ENCODE measurements at places on chromosomes 5 and 9. TPM values are rescaled to one million over a fixed set of nuclear protein-coding genes. Genes with fewer than 3 reads are reported as not detected.
A peak's percentile ranks its signal among the peaks of the same experiment; 100 is the strongest.

FAM163B gene
- 0.51 TPM for total RNA-seq

GRCh38 chr9:121717141-121717991 lies 65.9 kb downstream of the DAB2IP start:
- H3K4me1 ChIP-seq: peaks cover 30% of the 10 kb centered on the region
- H3K4me3 ChIP-seq: peak overlapping the region; percentile 52
- peak overlapping the region; percentile 79 for H3K27ac ChIP-seq
- H3K27me3 ChIP-seq: peaks cover 12% of the 10 kb centered on the region
- no peak for DNase-seq

SLC25A2 gene
- total RNA-seq: 1.9 TPM

DNA sequence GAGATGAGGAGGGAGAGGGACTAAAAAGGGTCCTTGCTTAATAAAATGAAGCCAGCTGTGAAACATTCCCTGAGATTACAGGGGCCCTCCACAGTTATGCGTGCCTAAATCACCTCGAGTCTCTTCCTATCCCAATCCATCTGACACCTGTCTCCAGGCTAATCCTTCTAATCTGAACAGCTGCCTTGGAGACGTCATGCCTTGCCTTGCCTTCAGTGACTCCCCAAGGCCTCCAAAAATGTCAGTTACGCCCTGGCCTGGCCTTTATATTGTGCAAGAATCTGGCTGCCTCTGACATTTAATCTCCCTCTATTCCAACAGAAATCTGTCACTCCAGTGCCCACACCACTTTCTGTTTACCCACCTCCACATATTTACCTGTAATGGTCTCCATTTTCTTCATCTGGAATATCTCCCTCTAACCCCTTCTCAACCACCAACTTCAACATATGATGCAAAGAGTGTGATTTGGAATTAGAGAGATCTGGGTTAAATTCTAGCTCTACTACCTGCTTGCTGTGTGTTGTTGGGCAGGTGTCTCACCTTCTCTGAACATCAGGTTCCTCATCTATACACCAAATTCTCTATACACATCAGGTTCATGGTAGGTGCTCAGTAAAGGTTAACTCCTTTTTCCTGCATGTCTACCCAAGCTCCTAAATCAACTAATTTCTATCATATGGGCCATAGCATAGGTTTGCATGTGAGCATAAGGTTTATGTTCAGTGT lies 57.9 kb downstream of the PTCD2 start:
- H3K4me1 ChIP-seq: peaks cover 8% of the 10 kb centered on the region
- H3K36me3 ChIP-seq: no peaks in the 10 kb centered on the region
- H3K27ac ChIP-seq: no peak overlapping the region
- DNase-seq: no peak

DNA sequence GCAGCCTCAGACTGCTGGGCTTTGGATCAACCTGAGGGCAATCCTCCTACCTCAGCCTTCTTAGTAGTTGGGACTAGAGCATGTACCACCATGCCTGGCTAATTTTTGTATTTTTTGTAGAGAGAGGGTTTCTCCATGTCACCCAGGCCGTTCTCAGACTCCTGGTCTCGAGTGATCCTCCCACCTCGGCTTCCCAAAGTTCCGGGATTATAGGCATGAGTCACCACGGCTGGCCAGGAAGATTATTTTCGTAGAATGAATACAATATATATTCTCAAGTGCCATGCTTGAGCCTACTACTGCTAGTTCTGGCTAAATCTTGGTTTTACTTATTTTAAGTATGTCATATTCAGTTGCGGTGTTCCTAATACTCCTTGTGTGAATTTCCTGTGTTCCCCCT lies 88.2 kb upstream of the CLINT1 start:
- H3K27ac ChIP-seq: no peak overlapping the region
- peaks cover 4% of the 10 kb centered on the region for H3K27me3 ChIP-seq
- H3K36me3 ChIP-seq: no peaks in the 10 kb centered on the region
- H3K4me3 ChIP-seq: no peak overlapping the region
- peaks cover 2% of the 10 kb centered on the region for H3K4me1 ChIP-seq
- no peak for DNase-seq

RAD17 gene
- 37.5 TPM for total RNA-seq

GRCh38 chr9:15423231-15423985 lies 732 bp downstream of the SNAPC3 start:
- H3K36me3 ChIP-seq: peaks cover 4% of the 10 kb centered on the region
- H3K27ac ChIP-seq: peak overlapping the region; percentile 93
- peak overlapping the region; percentile 98 for H3K4me3 ChIP-seq
- H3K27me3 ChIP-seq: peaks cover 2% of the 10 kb centered on the region
- H3K4me1 ChIP-seq: peaks cover 21% of the 10 kb centered on the region

PFN3 gene
- total RNA-seq: not detected

DNA sequence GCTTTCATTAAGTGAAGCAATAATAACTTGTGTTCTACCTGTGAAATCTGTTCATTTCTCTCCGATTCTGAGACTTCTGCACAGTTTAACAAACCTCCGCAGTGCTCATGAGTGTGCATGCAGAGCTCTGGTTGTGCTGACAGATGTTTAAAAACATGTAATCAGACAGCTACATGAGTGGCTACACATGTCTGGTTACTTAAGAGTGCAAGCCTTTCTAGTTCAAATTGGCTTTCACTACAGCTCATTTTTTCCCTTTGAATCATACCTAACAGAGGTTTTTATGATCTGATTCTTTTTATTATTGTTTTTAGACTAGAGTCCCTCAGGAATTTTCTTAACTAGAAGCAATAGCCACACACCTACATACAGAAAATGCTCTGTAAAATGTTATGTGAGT lies 310.2 kb downstream of the ARRDC3 start:
- no peaks in the 10 kb centered on the region for H3K27me3 ChIP-seq
- DNase-seq: no peak
- peaks cover 5% of the 10 kb centered on the region for H3K4me1 ChIP-seq
- no peak overlapping the region for H3K4me3 ChIP-seq
- no peak overlapping the region for H3K27ac ChIP-seq

DNA sequence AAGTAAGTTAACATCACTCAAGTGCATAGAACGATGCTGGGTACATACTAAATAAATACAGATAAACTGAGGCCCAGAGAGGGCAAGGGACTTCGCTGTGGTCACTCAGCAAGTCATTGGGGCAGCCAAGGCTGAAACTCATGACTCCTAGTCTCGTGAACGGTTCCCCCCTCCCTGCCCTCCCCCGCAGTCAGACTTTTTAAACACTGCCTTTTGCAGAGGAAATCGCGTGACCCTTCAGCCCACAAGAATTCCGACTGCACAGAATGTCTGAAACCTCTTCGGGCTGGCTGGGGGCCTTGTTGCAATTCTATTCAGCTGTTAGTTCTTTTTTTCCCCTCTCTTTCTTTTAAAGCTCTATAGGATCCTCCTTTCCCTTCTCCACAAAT lies 28.1 kb downstream of the NEK6 start:
- no peaks in the 10 kb centered on the region for H3K27me3 ChIP-seq
- H3K4me1 ChIP-seq: no peaks in the 10 kb centered on the region
- DNase-seq: no peak
- no peaks in the 10 kb centered on the region for H3K36me3 ChIP-seq
- H3K4me3 ChIP-seq: no peak overlapping the region

DNA sequence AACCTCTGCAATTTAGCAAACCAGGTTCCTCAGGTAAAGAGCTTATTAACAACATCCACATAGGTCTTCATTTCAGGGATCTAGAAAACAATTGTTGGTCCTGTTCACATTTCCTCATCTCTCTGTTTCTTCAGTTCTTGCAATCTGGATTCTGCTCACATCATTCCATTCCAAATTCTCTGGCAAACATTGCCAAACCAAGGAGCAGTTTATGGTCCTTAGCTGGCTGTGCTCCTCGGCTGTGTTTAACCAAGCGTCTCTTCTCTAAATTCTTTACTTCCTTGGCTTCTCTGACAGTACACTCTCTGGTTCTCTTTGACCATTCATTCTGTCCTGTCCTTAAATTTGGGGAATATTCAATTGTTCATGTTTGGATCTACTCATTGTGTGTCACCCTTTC lies 65.8 kb upstream of the RANBP3L start:
- H3K36me3 ChIP-seq: no peaks in the 10 kb centered on the region
- DNase-seq: no peak
- no peaks in the 10 kb centered on the region for H3K27me3 ChIP-seq
- peaks cover 18% of the 10 kb centered on the region for H3K4me1 ChIP-seq
- H3K27ac ChIP-seq: no peak overlapping the region

DNA sequence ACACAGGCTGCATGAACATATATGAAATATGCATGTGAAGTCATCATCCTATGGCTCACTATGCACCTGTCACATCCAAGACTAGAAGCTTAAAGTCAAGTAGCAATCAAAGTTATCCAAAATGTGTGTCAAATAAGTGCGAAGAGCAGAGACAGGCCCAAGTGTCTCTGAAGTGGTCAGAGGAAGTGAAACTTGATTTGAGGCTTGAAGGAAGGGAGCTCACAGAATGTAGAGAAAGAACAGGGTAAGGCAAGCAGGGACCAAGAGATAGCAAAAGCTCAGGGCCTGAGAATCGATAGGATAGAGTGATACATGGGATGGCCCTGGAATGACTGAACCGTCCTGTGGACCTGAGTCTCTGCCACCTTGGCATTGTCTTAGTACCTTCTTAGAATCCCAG lies 274.3 kb upstream of the TRPC7 start:
- H3K36me3 ChIP-seq: no peaks in the 10 kb centered on the region
- no peak overlapping the region for H3K27ac ChIP-seq
- no peak overlapping the region for H3K4me3 ChIP-seq
- H3K27me3 ChIP-seq: peaks cover 2% of the 10 kb centered on the region

DNA sequence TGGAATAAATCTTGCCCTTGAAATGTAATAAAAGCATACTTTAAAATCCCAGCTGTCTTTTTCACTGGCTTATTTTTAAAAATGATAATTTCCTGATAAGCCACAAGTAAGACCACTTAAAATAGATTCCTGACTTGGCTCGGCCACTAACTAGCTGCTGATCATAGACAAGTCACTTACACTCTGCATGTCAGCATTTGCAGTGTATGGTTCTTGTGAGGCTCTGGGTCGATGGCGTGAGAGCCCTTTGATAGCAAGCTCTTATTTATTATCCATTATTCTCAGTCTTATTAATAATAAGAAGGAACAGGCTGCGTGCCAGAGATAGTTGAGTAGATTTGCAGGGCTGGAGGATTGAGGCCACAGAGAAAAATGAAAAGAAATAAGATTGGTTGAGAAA lies 110.7 kb upstream of the IL12B start:
- no peak overlapping the region for H3K27ac ChIP-seq
- no peak overlapping the region for H3K4me3 ChIP-seq

DNA sequence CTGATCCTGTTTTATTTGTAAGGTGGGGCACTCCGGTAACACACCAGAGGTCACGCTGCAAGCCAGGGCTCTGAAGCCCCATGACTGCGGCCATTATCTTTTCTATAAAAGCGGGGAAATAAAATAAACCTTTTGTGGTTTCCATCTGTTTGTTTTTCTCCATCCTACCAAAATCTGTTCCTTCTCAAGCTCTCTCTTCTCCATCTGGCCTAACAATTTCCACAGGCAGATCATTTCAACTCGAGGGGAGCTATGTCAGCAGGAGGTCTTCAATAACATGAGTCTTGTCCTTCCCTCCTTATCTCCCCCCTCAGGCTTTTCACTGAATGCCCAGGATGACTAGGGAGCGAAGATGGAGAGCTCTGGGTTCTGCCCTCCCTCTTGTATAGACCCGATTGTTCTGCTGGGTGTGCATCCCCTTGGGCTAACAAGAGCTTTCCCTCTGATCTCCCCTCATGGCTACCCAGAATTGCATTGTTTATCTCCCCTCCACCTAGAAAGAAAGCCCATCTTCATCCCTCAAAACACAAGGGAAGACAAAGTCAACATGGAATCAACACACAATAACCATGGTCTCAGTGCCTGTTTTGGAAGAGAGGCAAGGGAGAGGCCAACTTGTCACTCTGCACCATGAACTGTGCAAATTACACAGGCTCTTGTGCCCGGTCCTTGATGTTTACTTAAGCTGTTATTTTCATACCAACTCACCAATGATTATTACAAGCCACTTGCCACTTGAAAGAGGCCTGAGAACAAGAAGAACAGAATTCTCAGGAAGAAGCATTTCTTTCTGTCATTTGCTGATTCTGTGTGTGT lies 187.8 kb downstream of the FANCC start:
- no peak overlapping the region for H3K4me3 ChIP-seq
- peaks cover 4% of the 10 kb centered on the region for H3K27me3 ChIP-seq
- H3K36me3 ChIP-seq: no peaks in the 10 kb centered on the region

PDE6A gene
- total RNA-seq: not detected

GRCh38 chr5:140635291-140636257 lies 2.6 kb upstream of the CD14 start:
- H3K4me1 ChIP-seq: peaks cover 7% of the 10 kb centered on the region
- no peak overlapping the region for H3K27ac ChIP-seq
- no peak overlapping the region for H3K4me3 ChIP-seq
- H3K36me3 ChIP-seq: peaks cover 7% of the 10 kb centered on the region
- H3K27me3 ChIP-seq: peaks cover 23% of the 10 kb centered on the region

- DNase-seq: peak; percentile 38
- H3K36me3 ChIP-seq: no peaks in the 10 kb centered on the region
- peaks cover 4% of the 10 kb centered on the region for H3K4me1 ChIP-seq
These were observed 7.2 kb upstream of the RNF38 start for GRCh38 chr9:36407122-36407723.

BTNL8 gene
- not detected for total RNA-seq

DNA sequence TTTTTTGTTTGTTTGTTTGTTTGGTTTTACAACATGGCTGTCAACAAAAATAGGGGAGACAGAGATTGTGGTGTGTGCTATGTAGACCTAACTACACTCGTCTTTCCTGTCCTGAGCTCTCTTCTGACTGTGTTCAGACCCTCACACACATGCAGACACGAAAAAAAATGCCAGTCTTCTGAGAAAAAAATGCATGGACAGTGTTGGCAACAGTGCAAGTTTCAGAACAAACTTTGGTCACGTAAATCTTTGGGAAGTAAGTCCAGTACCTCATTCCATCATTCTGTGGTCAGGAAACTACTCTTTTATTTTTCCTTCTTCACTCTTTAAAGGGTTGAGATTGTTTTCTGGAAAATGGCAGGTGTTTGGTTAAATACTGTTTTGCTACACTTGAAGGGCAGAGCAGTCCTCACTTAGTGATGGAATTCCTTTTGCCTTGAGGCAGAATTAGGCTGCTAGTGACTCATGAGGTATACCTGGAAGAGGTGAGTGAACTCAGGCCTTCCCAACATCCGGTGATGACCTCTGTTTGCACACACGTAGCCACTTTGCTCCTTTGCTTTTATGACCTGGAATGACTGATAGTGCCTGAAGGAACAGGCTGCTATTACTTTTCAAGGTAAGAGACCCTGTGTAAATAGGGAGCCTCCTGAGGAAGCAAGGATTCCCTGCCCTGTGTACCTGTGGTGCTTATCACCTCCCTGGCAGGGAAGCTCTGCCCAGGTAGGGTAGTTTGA lies 81.6 kb upstream of the TNFAIP8 start:
- H3K27me3 ChIP-seq: no peaks in the 10 kb centered on the region
- no peak overlapping the region for H3K27ac ChIP-seq
- no peaks in the 10 kb centered on the region for H3K4me1 ChIP-seq
- H3K36me3 ChIP-seq: no peaks in the 10 kb centered on the region
- H3K4me3 ChIP-seq: no peak overlapping the region
- DNase-seq: no peak

DNA sequence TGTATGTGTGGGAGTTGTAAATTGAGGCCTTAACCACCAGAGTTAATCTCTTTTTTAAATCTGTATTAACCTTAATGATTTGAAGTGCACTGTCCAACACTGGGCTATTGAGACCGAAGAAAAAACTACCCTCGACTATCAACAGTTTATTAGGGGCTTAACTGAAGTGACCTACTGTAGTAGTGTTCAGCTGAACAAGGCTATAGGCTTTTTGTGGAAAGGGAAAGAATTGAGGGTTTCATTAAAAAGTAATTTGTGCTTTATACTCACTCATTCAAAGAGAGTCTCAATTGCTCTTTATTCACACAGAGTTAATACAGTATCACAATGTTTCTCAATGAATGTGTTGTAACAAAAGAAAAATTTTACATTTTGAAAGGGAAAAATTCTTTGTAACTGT lies 267.5 kb downstream of the SLF1 start:
- H3K27me3 ChIP-seq: no peaks in the 10 kb centered on the region
- DNase-seq: no peak
- no peak overlapping the region for H3K4me3 ChIP-seq
- H3K4me1 ChIP-seq: peaks cover 9% of the 10 kb centered on the region

NMUR2 gene
- not detected for total RNA-seq
